ENCODE measurements at places on chromosomes 5 and 9. TPM values are rescaled to one million over a fixed set of nuclear protein-coding genes. Genes with fewer than 3 reads are reported as not detected.

Gene MEIKIN
- polyA plus RNA-seq = not detected

Gene ATP10B
- not detected for polyA plus RNA-seq

Gene PTGDS
- not detected for polyA plus RNA-seq

Gene RANBP17
- 6.0 TPM for polyA plus RNA-seq

Gene ALDH1A1
- 0.03 TPM for polyA plus RNA-seq

Gene GPR150
- polyA plus RNA-seq = 0.06 TPM

GRCh38 chr5:91367908-91368648, 15.0 kb downstream of the ARRDC3 start:
- 0 out of 2 replicates have a peak, but pooled peaks cover 3% of the 10 kb centered on the region for H3K4me1 ChIP-seq
- no peak for DNase-seq
- no peak overlapping the region for H3K4me3 ChIP-seq
- H3K27me3 ChIP-seq = no peaks in the 10 kb centered on the region

GRCh38 chr9:33416996-33417395, 14.6 kb upstream of the AQP7 start:
- H3K4me1 ChIP-seq = no peaks in the 10 kb centered on the region
- no peaks in the 10 kb centered on the region for H3K27me3 ChIP-seq
- DNase-seq = no peak
- H3K27ac ChIP-seq = no peak overlapping the region
- H3K4me3 ChIP-seq = no peak overlapping the region
- H3K36me3 ChIP-seq = no peaks in the 10 kb centered on the region

DNA sequence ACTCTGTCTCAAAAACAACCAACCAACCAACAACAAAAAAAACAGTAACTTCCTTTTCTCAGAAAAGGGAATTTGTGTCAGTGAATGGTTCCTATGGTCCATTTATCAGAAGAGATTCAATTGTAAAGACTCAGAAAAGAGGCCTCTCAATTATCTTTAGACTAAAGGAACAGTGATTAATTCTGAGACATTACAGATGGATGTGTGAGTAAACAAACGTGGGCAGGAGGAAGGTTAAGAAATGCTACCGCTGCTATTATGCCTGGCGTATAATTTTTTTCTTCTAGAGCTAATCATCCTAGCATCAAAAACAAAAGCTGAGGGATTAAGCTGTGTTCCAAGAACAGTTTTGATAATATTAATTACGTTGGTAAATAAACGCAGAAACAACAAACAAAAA, 52.9 kb upstream of the JMY start:
- no peak overlapping the region for H3K4me3 ChIP-seq
- H3K27me3 ChIP-seq = no peaks in the 10 kb centered on the region
- no peaks in the 10 kb centered on the region for H3K4me1 ChIP-seq

GRCh38 chr9:34592895-34593601, 3.5 kb upstream of the CNTFR start:
- DNase-seq = peak; percentile 47
- H3K4me3 ChIP-seq = no peak overlapping the region
- H3K27ac ChIP-seq = no peak overlapping the region
- H3K27me3 ChIP-seq = peaks cover 27% of the 10 kb centered on the region
- no peaks in the 10 kb centered on the region for H3K4me1 ChIP-seq

DNA sequence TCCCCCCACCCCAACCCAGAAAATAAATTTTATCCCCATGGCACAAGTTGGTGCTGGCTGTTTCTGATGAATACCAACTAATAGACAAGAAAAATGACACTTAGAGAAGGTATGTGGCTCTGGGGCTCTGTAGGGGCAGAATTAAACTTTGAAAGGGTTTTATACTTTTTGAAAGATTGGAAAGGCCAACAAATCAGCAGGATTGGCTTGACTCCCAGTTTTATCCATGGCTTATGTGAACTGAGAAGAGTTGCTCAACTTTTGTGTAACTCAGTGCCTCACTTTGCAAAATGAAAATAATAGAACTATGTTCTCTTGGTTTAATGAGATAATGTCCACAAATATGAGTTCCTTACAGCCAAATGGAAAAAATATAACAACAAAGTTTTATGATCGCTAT, 288.9 kb upstream of the KIF2A start:
- H3K36me3 ChIP-seq = no peaks in the 10 kb centered on the region
- H3K27ac ChIP-seq = no peak overlapping the region
- DNase-seq = no peak
- no peaks in the 10 kb centered on the region for H3K27me3 ChIP-seq
- H3K4me3 ChIP-seq = no peak overlapping the region

DNA sequence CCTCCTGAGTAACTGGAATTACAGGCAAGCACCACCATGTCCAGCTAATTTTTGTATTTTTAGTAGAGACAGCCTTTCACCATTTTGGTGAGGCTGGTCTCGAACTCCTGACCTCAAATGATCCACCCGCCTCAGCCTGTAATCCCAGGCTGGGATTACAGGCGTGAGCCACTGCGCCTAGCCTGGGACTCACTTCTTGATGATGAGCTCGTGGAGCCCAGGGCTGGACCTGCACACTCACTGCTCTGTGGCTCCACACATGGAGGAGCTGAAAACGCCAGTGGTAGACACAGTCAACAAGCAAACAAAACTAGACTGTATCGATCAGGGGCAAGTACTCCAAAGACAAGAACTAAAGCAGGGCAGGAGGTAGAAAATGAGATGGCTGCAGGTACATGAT, 59.8 kb upstream of the RPL26L1 start:
- no peak for DNase-seq
- H3K4me3 ChIP-seq = no peak overlapping the region
- no peaks in the 10 kb centered on the region for H3K36me3 ChIP-seq
- H3K4me1 ChIP-seq = peaks cover 20% of the 10 kb centered on the region

- H3K27ac ChIP-seq = no peak overlapping the region
- no peak for DNase-seq
- no peaks in the 10 kb centered on the region for H3K27me3 ChIP-seq
- 0 out of 2 replicates have a peak, but pooled peaks cover 6% of the 10 kb centered on the region for H3K4me1 ChIP-seq
- no peaks in the 10 kb centered on the region for H3K36me3 ChIP-seq
Measured at GRCh38 chr5:126526493-126526892, 68.5 kb downstream of the ALDH7A1 start.

- H3K36me3 ChIP-seq = peaks cover 5% of the 10 kb centered on the region
- H3K4me1 ChIP-seq = peaks cover 47% of the 10 kb centered on the region
- H3K27ac ChIP-seq = no peak overlapping the region
- H3K4me3 ChIP-seq = peak overlapping the region; percentile 81
Measured at GRCh38 chr9:92763721-92764380, 782 bp downstream of the BICD2 start.

GRCh38 chr5:133297293-133297692, 245.5 kb downstream of the HSPA4 start:
- no peak for DNase-seq
- H3K4me3 ChIP-seq = no peak overlapping the region
- 0 out of 2 replicates have a peak, but pooled peaks cover 6% of the 10 kb centered on the region for H3K27me3 ChIP-seq
- H3K4me1 ChIP-seq = no peaks in the 10 kb centered on the region
- no peak overlapping the region for H3K27ac ChIP-seq

GRCh38 chr5:134079748-134080581, 34.5 kb upstream of the TCF7 start:
- no peaks in the 10 kb centered on the region for H3K36me3 ChIP-seq
- no peak overlapping the region for H3K27ac ChIP-seq
- no peak overlapping the region for H3K4me3 ChIP-seq
- H3K27me3 ChIP-seq = no peaks in the 10 kb centered on the region

DNA sequence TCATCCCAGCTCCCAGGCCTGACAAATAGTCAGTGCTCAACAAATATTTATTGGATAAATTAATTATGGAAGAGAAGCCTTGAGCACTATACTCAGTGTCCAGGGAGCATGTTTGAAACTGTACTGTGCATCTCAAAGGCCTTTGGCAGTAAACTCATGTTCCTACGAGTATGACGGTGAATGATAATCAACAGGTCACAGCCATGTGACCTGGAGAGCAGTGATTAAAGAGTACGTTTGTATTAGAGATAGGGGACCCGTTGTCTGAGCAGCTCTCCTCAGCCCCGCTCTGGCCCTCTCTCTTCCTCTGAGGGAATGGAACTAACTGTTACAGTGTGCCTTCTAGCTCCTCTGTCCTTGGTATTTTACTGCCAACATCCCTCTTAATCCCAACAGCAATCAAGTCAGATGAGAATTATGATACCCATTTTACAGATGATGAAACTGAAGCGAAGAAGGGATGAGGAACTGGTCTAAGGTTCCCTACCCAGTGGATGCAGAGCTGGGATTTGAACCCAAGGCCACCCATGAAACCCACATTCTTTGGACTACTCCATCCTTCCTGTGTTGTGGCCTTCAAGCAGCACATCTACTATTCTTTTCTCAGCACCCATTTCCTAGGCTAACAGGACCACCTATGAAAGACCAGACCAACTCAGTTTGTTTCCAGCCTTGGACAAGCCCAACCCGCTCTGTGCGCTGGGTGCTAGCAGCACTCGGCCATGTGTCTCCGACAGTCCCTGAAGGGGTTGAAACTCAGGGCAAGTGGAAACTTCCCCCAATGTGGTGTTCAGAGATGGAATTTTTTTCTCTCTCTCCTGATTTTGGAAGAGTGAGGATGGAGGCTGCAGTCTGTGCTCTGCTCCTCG, 34.9 kb downstream of the SPRY4 start:
- no peak overlapping the region for H3K4me3 ChIP-seq
- DNase-seq = peak; percentile 61

- H3K36me3 ChIP-seq = no peaks in the 10 kb centered on the region
- H3K27me3 ChIP-seq = no peaks in the 10 kb centered on the region
- peak overlapping the region; percentile 86 for H3K4me3 ChIP-seq
- H3K4me1 ChIP-seq = peaks cover 2% of the 10 kb centered on the region
- H3K27ac ChIP-seq = peak overlapping the region; percentile 95
Measured at GRCh38 chr5:163502521-163502920, 2.9 kb upstream of the MAT2B start.

GRCh38 chr5:135398160-135398854, 724 bp downstream of the MACROH2A1 start:
- peak overlapping the region; percentile 90 for H3K4me3 ChIP-seq
- H3K27me3 ChIP-seq = no peaks in the 10 kb centered on the region
- DNase-seq = peak; percentile 74

GRCh38 chr5:133384903-133385302, 227.4 kb downstream of the FSTL4 start:
- no peaks in the 10 kb centered on the region for H3K4me1 ChIP-seq
- no peak overlapping the region for H3K4me3 ChIP-seq
- no peak for DNase-seq
- no peak overlapping the region for H3K27ac ChIP-seq

GRCh38 chr5:125189531-125189941, 443.1 kb upstream of the ZNF608 start:
- H3K4me3 ChIP-seq = no peak overlapping the region
- no peak for DNase-seq
- H3K4me1 ChIP-seq = peaks cover 18% of the 10 kb centered on the region
- no peak overlapping the region for H3K27ac ChIP-seq
- no peaks in the 10 kb centered on the region for H3K36me3 ChIP-seq
- H3K27me3 ChIP-seq = no peaks in the 10 kb centered on the region
